ENCODE measurements at places on chromosomes 5 and 9.

DNA sequence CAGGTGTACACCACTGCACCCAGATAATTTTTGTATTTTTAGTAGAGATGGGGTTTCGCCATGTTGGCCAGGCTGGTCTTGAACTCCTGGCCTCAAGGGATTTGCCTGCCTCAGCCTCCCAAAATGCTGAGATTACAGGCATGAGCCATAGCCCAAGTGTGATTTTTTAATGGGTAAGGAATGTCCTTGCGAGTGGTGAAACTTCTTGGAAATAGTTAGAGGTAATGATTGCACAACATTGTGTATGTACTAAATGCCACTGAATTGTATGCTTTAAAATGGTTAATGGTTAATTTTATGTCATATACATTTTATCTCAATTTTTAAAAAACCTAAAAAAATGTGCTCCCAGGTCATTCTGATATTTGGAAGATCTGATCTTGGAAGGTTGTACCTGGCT lies 59.9 kb upstream of the IL6ST start:
- peak; percentile 81 for DNase-seq

DNA sequence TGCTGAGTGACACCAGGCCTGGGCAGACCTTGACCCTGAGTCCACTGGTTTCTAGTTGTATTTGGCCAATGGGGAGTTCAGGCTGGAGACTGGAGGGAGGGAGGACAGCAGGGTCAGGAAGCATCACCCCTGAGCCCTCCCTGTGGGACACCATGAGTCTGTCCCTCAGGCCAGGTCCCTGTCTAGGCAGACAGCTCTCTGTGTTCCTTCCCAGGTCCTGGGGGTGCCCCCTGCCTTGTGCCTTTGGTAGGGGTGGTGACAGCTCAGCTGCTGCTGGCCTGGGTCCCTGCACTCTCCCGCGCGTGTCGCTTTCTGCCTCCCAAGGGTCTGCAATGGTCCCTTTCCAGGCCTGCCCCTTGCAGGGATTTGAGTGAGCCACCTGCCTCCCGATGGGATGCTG lies 125.5 kb downstream of the OLFM1 start:
- DNase-seq, result no peak

GRCh38 chr5:157172403-157172802 lies 6.3 kb upstream of the GARIN3 start:
- DNase-seq, result no peak

GRCh38 chr9:130901498-130902203 lies 5.0 kb upstream of the QRFP start:
- DNase-seq, result no peak

- DNase-seq, result peak; percentile 63
These were observed 25.0 kb downstream of the LMNB1 start for GRCh38 chr5:126801992-126802294.

DNA sequence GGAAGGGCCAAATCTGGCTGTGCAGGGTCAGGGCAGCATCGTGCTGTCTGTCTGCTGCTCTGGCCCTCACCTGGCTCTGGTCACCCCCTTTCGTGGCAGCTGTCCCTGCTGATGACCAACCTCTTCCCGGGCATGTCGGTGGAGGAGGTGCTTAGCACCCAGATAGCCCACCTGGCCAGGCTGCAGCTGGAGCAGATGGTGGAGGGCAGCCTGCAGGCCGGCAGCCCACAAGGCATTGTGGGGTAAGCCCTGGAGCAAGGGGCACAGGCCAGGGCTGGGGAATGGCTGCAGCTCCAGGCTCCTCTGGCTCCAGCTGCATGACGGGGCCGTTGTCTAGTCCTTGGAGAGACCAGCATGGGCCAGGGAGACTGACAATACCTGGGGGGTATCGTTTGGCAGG lies 8.2 kb downstream of the TOR2A start:
- DNase-seq, result no peak

DNA sequence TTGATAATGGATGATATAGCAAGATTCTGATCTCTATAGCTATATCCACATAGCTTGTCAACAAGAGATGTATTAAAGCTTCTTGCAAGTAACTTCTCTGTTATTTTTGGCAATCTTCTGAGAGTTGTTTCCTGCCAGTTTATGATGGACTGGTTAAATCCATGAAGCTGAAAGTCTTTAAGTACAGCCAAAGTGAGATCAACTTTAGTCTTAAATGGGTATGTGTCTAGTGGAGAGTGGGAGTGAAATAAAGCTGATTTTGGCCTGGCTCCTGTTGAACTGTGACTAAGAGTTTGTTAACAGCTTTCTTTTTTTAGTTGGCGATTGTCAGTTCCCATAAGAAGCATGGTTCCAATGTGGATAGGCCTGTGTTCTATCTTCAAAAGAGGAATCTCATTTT lies 350.9 kb upstream of the PCSK5 start:
- DNase-seq, result no peak

- DNase-seq, result no peak
These were observed 17.6 kb upstream of the NANS start for GRCh38 chr9:98038958-98039357.

GRCh38 chr9:35680331-35681105 lies 6.8 kb downstream of the CA9 start:
- DNase-seq, result peak; percentile 72

DNA sequence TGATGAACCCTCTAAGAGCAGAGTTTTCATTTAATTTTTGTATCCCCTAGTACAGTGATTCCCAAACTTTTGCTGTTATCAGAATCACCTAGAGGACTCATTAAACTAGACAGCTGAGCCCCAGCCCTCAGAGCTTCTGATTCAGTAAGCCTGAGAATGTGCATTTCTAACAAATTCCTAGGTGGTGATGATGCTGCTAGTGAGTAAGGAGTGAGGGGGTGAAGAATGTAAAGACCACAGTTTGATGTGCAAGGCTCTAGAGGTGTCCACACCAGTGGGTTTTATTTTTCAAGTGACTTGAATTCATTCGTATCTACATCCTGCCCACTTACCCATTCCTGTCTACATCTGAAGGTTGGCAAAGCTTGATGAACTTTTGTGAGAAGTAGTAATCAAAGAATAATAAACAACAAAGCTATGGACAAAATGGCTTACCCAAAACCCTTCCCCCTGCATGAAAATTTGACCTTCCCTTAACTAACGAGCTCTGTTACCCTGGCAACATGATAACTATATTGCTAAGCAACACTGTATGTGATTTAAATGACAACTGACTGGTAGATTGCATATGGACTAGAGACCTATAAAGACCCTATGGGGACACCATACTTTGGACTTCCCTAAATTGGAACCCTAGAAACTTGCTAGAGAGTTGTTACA lies 35.2 kb downstream of the DTWD2 start:
- no peak for DNase-seq

GRCh38 chr9:94057918-94058317 lies 26.3 kb upstream of the PTPDC1 start:
- no peak for DNase-seq

- DNase-seq, result peak; percentile 71
These were observed 17.9 kb downstream of the TMEM245 start for GRCh38 chr9:109101810-109102209.

GRCh38 chr9:3007326-3007725 lies 163.4 kb upstream of the PUM3 start:
- DNase-seq, result no peak

GRCh38 chr5:156920861-156921431 lies 42.1 kb downstream of the TIMD4 start:
- DNase-seq, result no peak

- DNase-seq, result no peak
These were observed 38.3 kb upstream of the TIFAB start for GRCh38 chr5:135490245-135491037.

- no peak for DNase-seq
These were observed 494.9 kb downstream of the PSAT1 start for GRCh38 chr9:78791779-78792178.

- no peak for DNase-seq
These were observed 87.4 kb upstream of the GNA14 start for GRCh38 chr9:77735494-77735893.

DNA sequence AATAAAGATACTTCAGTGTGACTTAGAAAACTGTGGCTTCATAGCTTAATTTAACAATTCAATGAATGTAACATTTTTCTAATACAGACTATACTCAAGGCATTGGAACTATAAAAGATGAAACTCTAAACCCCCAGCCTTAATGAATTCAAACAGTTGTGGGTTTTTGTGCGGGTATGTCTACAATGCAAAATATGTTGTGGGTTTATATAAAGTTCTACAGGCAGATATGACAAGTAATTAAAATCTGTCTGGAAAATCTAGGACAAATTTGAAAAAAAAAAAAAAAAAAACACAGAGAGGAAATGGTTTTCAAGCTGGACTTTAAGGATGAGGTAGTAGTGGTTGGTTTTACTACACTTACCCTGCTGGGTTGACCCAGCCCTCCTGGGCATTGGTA lies 467.5 kb upstream of the TLE4 start:
- no peak for DNase-seq

GRCh38 chr5:147902609-147903115 lies 3.7 kb downstream of the C5orf46 start:
- no peak for DNase-seq

DNA sequence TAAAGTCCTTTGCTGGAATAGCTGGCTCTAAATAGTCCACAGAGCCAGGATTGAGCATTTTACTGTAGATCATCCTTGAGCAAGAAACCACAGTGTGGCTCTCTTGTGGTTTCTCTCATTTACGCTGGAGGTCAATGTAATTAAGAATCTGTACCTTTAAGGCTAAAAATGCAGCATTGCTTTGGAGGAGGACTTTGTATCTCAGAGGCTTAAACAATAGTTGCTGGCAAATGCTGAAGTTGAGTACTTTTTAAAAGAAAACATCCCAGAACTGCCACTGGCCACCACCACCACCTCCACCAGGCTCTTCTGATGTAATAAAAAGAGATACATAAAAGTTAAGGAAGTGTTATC lies 177.3 kb upstream of the ADAMTSL1 start:
- peak; percentile 21 for DNase-seq

DNA sequence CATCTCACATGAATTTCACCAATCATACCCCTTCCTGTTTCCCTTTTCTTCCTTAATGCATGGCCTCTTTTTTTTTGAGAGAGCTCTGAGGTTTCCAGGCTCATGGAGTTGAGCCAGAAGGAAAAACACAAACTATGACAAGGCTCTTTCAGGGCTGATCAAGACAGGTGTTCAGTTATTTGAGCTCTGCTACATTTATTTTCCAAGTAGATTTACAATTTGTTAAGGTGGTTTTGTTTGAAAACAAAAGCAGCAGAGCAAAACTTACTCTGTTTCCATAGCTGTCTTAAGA lies 62.4 kb upstream of the IL7R start:
- no peak for DNase-seq

GRCh38 chr5:53027913-53028312 lies 38.8 kb downstream of the ITGA2 start:
- peak; percentile 77 for DNase-seq

DNA sequence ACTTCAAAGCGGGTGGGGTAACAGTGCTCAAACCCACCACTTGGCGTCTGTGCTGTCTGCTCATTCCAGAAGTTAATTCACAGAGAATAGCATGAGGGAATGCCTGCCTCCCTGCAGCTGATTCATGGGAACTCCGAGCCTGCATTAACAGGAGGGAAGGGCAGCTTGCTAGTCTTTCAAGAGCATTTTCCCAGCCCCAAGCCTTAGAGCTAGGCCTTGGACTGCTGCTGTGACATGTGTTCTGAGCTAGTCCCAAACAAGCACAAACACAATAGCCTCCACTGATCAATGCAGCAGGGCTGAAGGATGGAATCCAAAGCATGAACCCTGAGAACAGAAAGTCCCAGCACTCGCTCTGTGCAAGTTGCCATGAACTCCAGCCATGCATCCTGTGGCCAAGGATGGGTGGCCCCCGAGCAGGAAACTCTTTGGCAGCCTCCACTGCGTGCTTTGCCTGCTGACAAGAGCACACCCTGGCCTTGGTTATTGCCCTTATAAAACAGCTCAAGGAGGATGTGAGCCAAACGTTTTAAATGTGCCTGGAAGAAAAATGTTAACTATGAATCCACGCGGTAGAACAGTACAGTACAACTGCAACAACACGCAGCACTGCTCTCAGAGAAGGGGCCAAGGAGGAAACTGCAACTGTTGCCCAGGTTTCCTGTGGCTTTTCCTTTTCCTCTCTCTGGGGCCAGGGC lies 653.1 kb upstream of the KLF4 start:
- peak; percentile 99 for DNase-seq

DNA sequence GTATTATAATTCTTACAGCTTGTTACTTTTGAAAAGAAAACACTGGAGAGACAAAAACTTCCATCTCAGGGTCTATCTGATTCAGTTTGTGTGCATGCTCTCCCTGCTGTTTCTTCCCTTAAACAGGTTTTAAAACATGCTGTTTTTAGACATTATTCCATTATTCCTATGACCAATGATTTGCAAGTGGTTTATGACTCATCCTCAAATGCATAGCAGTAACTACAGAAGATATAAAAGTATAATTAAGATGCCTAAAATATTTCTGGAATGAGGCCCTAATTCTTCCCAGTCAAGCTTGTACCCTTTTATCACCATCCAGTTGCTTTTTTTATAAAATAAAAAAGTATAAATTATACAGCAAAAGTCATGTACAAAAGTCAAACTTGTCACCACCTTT lies 3.7 kb downstream of the DTWD2 start:
- no peak for DNase-seq
